Activated T-cell treated with anti-CD3 and anti-CD28 coated beads for 4 hours (primary cell): ENCODE measurements at places on chromosomes 12 and 14.

DNA sequence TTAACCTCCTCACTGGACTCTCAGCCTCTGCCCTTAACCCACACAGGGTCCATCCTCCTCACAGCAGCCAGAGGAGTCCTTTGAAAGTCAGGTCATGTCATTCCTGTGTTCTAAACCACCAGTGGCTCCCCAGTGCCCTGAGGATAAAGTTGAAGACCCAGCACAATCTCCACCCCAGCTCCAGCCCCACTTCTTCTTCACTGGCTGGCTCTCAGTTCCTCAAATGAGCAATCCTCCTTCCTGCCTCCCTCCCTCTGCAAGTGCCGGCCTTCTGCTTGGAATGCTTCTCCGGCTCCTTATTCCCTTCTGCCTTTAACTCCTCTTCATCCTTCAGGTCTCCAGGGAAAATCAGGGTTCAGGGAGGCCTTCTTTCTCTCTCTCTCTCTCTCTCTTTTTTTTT is 32.0 kb upstream of the SPPL3 start:
- no peak for DNase-seq

- no peak for DNase-seq
Measured at GRCh38 chr12:128091101-128091720, 175.8 kb upstream of the TMEM132C start.

GRCh38 chr12:109258607-109259544 is 50.2 kb downstream of the FOXN4 start:
- no peak for DNase-seq

DNA sequence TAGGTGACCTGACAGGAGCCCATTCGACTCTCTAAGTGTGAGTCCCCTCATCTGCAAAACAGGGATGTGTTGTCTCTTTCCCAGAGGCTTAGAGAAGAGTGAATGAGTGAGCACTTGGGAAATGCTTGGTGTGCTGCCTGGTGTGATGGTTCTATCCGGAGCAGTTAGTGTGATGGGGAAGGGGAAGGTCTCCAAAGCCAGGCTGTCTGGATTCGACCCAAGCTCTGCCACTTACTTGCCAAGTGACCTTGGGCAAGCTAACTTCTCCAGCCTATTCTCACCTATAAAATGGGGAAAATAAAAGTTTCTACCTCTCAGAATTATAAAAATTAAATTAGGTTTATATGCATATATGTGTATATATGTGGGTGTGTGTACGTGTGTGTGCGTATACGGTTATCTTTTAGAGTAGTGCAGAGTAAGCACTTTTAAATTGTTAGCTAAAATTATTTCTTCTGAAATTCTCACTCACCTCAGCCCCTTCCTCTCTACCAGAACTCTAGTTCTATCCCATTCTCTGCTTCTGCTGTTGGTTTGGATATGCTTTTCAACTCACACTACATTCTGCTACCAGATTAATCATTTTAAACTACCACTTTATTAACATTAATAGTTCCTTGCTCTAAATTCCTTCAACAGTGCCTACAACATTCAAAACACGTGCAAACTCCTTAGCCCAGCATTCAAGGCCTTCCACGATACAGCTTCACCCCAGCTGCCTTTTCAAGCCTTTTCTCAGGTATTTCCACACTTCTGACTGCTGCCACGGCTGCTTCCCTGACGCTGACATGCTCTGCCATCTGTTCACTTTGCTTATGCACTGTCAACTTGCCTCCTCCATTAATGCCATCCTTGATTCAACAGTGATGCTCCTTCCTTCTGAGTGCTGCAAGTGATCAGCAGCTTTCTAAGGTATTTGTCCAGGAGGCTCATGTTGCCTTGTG is 55.3 kb downstream of the DICER1 start:
- DNase-seq = no peak

DNA sequence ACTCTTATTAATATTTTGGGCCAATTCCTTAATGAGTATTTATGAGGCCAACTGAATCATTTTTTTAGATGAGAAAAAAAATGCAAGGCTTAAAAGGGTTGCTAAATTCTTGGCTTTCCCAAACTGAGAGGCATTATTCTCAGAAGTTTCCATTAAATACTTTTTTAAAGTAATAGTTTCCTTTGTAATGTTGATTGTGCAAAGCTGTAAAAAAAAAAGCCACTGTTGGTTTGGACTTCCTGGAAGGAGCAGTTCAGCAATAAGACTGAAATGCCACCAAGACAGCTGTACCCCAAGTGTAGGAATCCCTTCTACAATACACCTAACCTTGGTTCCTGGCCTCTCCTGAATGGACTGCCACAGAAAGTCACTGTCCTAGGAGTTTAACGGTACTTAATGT is 231.3 kb downstream of the MON2 start:
- no peak for DNase-seq

DNA sequence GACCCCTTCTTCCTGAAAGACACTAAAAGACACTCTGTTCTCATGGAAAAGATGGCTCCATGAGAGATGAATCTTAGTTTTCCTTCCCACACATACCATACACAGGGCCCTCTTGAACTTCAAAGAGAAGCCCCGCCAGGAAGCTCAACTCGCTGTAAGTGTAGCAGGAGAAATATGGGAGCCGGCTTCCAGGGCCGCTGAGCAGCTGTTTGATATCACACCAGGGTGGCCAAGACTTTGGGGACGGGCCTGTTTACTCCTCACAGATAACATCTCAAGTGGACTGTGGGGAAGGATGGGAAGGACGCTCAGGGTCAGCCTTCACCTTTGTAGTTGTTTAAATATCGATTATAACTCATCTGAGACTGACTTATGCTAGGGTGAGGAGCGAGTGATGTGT is 235.5 kb upstream of the TBX3 start:
- no peak for DNase-seq

DNA sequence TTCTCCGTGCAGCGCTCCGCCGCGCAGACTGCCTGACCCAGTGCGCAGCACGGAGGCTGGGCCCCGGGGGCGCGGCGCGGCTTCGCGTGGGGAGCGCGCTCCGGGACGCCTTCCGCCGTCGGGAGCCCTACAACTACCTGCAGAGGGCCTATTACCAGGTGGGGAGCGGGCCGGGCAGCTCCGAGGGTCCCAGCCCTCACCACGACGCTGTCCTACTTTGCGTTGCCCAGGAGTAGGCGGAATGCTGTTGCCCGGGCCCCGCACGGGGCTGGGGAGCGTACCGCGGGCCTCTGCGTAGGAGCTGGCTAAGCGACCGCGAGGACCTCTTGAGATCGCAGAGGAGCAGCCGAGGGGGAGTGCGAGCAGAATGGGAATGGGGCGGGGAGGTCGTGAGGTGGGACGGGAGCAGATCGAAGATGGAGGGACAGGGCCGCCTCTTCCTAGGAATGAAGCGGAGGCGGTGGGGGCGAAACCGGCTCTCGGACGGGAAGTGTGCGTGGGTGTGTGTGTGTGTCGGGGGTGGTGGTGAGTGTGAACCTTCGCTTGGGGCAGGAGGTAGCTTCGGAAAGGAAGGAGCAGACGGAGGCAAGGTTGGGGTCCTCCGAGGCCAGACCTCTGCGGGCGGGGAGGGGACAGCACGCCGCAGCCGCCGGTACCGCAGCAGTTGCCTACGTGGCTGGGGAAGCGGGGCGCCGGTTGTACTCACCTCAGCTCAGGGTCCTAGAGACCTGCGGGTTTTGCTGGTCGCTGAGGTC is 751 bp downstream of the P3H3 start:
- peak; percentile 36 for DNase-seq

- DNase-seq = no peak
Measured at GRCh38 chr12:54292083-54292930, 8.5 kb downstream of the NFE2 start.

GRCh38 chr14:77203611-77204458 is 22.2 kb downstream of the TMEM63C start:
- DNase-seq = no peak

DNA sequence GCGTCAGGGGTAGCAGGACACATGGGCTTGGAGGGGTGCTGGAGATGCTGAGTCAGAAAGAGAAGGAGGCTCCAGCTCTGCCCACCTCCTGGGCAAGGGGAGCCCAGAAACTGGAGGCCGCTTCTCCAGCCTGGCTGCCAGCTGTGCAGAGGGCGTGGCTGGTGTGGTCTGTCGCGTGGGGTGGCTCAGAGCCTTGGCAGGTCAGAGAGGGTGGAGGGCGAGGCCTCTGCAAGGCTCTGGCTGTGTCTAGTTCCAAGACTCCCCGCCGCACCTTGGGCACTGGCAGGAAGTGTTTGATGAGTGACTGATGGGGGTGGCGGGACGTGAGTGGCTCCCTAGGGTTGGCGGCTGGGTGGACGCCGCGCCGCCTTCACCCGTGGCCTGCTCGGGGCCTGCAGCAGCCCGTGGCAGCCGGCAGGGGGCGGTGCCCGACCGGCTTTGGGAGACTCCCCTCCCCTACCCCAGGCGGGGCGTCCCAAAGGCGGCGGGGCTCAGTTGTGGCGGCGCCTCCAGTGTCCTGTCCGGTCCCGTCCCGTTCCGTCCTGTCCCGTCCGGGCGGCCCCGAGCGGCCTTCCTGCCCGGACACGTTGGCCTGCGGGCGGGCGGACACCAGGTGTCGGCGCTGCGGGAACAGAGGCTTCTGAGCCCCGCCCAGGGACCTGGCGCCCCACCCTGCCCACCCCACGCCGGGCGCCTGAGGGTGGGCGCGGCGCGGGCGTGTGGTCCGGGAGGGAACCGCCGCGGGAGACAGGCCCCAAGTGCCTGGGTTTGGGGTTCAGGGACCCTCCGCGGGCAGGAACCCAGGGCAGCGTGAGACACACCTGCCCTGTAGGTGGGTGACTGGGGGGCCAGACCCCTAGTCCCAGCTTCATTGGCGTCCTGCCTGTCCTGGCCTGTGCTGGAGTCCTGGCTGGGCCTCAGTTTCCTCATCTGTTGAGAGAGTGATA is 39.7 kb downstream of the KRT80 start:
- DNase-seq = peak; percentile 62

- DNase-seq = no peak
Measured at GRCh38 chr12:19755136-19755535, 315.8 kb downstream of the AEBP2 start.

DNA sequence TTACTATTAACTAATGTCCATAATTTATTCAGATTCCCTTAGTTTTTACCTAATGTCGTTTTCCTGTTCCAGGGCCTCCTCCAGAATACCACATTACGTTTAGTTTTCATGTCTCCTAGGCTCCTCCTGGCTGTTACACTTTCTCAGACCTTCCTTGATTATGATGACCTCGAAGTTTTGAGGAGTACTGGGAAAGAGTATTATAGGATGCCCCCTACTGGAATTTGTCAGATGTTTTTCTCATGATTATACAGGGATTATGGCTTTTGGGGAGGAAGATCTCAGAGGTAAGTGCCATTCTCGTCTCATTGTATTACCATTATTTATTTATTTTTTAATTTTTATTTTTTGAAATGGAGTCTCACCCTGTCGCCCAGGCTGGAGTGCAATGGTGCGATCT is 17.7 kb upstream of the C1S start:
- DNase-seq = no peak

- no peak for DNase-seq
Measured at GRCh38 chr14:72855913-72856312, 38.0 kb downstream of the DPF3 start.

DNA sequence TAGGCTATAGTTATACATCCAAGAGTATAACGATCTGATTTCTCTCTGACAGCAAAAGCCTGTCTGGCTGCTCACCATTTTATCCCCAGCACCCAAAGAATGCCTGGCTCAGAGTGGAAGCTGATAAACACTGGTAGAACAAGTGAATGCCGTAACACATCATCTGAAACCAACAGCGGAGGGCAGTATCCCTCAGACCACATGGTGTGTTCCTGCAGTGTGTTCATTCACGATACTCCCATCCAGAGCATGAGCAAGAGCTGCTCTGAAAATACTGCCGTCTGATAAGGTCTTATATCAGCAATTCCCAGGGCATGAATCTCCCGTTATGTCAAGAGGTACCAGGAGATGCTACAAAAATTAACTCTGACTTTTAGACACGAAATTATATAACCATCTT is 95.9 kb downstream of the TTC7B start:
- no peak for DNase-seq

GRCh38 chr12:132517013-132517739 is 27.2 kb downstream of the FBRSL1 start:
- no peak for DNase-seq

- DNase-seq = no peak
Measured at GRCh38 chr14:52977798-52978197, 26.9 kb upstream of the FERMT2 start.
